Suppressor macrophage (primary cell): ENCODE measurements at places on chromosomes 3 and 15.

- DNase-seq: peak; percentile 41
These were observed 841 bp downstream of the POGLUT1 start for GRCh38 chr3:119469418-119470189.

GRCh38 chr3:129112308-129113052 lies 9.1 kb downstream of the RAB43 start:
- DNase-seq: peak; percentile 83

DNA sequence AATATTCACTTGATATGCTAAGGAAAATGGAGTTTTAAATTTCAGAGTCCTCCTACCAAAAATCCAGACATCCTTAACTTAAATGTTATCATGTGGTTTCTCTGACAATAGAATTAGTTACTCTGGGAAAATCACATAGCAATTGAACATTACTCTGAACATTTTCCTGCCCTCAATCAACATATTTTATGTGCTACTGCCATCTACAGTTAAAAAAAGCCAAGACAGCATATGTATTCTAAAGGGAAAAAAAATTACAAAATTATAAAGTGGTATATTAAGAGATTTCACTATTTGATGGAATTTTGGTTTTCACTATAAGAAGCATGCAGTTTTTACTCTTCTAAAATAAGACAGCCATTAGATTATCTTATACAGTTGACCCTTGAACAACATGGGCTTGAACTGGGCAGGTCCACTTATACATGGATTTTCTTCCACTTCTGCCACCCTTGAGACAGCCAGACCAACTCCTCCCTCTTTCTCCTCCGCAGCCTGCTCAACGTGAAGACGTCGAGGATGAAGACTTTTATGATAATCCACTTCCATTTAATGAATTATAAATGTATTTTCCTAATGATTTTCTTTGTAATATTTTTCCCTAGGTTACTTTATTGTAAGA lies 122.3 kb downstream of the ATP1B3 start:
- DNase-seq: no peak

DNA sequence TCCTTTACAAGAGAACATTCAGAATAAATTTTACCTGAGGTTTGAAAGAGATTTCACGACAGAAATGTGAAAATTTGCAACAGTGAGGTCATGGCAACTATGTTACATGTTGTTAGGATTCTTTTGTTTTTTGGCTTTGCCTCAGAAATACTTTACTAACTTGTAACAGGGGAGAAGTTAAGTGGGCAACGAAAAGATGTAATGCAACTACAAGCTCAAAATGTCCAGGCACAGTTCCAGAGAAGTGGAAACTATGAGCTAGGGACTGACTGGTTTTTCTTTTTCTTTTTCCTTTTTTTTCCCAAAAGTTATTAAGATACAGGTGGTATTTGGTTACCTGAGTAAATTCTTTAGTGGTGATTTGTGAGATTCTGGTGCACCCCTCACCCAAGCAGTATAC lies 111.5 kb upstream of the PPP2R3A start:
- DNase-seq: no peak

DNA sequence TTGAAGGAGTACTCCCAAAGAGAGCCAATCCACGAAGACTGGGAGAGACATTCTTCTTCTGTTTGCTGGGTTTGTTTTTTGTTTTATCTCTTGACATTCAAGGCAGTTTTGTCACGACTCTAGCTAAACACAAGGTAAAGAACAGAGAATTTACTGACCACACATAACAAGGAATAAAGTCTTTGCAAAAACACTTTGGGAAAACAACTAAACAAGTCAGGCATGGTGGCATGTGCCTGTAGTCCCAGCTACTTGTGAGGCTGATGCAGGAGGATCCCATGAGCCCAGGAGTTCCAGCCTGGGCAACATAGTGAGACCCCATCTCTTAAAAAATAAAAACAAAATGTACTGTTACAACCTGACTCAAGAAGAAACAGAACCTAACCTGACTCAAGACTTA lies 28.0 kb downstream of the TBC1D5 start:
- DNase-seq: no peak

DNA sequence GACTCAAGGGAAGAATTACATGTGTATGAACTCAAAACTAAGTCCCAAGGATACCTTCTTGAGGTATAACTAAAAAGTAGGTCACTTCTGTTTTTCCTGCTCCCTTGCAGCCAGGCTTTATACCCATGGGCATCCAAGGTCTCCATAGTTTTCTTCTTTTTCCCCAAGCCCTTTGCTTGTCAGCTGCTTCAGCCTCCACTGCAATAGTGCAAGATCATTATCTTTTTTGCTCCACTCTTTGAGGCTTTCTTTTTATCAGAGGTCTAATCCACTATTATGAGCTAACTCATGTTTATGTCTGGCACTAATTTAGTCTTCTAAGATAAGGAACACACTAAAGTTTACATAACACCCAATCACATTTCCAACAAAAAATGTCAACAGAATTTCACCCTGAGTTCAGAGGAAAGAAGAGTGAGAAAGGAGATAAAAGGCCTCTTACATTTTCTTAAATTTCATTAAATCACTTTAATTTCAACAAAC lies 121.2 kb upstream of the LSAMP start:
- DNase-seq: no peak

DNA sequence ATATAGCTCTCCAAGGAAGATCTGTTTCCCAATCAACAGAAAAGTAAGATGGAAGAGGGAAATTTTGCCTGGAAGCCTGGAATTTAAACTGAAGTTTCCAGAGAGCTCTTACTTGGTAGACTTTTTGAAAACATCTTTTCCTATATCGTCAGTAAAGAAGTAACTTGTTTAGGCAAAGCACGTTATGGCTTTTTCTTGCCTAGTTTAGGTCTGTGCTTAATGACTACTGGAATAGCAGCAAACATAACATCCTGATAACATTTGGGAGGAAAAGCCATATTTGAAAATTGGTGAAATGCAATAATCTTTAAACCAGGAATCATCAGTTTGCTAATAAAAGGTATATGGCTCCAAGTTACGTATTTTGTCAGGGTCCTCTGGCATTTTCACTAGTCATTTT lies 160.4 kb upstream of the CGNL1 start:
- DNase-seq: no peak

GRCh38 chr3:107430214-107430995 lies 53.2 kb downstream of the CCDC54 start:
- no peak for DNase-seq

DNA sequence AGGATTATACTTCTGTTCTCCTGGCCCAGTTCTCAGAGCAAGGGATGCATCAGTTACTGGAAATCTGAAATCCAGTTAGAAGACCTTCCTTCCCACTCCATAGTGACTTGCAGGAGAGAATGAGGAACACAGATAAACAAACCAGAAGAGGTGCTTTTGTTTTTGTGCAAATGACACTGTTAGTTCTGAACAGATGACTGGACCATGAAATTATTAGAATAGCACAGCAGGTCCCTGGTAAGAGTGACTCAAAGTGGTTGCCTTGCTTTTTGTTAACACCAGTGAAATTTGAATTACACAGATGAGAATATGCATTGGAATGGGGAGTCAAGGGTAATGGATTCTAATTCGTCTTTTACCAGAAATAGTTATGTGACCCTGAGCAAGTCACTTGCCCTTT lies 30.4 kb upstream of the LRIG1 start:
- no peak for DNase-seq

GRCh38 chr15:31402511-31403056 lies 75.9 kb downstream of the KLF13 start:
- no peak for DNase-seq

DNA sequence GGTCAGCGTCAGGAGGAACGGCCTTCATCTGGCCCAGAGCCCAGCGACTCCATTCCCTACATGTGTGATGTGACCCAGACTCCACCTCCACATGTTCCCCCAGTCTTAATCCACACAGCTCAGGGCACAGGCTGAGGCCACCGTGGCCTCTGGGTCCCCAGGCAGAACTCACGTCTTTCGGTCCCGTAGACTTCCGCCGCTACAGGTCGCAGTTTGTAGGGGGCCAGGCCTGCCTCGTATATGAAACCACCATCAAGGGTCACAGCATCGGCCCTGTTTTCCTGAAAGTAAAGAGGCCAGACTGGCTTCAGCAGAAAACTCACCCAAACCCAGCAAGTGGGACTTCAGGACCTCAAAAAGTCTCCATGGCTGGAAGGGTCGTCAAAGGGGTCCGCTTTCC lies 8.6 kb downstream of the LTF start:
- no peak for DNase-seq

DNA sequence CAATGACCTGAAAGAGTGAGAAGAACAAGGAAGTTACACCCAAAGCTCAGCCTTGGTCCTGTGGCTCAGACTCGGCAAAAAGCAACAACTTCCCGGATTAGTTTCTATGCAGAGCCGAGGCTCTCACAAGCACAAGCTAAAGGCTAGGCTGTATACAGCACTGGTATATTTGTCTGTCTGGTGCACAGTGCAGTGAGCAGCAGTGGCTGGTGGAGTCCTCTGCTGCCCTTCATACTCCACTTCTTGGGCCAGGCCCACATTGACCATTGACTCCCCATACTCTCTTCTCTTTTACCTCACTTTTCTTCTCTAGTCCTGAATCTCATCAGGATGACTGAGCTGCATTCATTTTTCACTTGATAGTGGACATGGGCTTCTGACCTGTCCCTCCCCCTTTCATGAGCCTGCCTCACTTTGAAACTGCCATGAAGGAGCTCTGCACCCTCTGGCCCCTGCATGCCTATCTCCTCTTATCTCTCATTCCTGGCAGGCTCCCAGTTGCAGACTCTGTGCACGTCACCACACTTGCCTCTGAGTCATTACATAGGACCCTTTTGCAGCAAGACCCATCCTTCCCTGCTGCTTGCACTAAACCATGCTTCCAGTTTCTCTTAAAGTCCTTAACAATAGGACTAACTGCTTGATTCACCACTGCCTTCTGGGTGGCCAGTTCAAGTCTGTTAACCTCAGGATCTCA lies 379.3 kb downstream of the NTRK3 start:
- peak; percentile 20 for DNase-seq

- no peak for DNase-seq
These were observed 278.6 kb upstream of the TLE3 start for GRCh38 chr15:70376031-70376928.

- DNase-seq: no peak
These were observed 201.2 kb downstream of the SATB1 start for GRCh38 chr3:18223974-18224373.

- peak; percentile 92 for DNase-seq
These were observed 18.9 kb downstream of the ILDR1 start for GRCh38 chr3:122003112-122003511.

DNA sequence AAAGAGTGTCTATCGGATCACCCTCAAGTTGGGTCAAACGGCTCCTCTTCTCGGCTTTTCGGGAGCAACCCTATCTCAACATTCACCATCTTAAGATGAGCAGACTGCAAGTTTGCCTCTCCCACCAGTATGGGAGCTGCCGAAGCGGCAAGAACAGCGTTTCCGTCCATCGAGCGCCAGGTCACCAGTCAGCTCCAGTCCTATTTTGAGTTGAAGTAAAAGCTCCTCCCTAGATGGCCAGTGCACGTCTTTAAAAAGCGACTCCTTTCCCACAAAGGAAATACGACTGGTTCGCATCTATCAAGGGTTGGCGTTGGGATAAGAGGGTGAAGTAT lies 369 bp upstream of the U2SURP start:
- DNase-seq: peak; percentile 83

GRCh38 chr15:101266034-101266433 lies 11.3 kb downstream of the SELENOS start:
- no peak for DNase-seq

DNA sequence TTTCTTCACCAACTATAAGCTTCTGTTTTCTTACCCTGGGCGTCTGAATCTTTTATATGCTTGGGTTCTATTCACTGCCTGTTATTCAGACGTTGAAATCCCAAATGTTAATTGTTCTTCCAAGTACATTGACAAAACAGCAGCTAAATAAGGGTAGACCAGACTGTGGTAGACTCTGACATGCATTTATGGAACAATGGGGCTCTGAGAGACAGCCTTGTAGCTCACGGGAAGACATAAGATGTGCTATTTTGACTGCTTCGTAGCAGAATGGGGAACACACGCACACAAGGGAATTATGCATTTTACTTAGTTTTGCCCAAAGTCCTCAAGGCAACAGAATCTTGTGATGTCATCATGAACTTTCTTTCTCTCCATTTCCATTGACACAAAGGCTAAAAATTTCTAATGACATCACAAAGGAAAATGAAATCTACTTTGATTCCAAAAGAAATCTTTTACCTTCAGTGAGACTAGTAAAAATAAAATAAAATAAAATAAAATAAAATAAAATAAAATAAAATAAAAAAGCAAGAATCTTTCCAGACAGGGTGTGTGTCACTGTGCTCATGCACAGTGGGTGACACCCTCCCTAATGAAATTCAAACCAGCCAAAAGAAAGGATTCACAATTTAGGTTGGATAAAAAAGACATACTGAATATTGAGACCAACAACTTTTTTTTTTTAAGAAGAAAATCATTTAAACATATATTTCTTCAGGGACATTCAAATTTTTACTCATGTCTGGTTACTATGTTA lies 346.6 kb downstream of the ZBTB20 start:
- DNase-seq: no peak

DNA sequence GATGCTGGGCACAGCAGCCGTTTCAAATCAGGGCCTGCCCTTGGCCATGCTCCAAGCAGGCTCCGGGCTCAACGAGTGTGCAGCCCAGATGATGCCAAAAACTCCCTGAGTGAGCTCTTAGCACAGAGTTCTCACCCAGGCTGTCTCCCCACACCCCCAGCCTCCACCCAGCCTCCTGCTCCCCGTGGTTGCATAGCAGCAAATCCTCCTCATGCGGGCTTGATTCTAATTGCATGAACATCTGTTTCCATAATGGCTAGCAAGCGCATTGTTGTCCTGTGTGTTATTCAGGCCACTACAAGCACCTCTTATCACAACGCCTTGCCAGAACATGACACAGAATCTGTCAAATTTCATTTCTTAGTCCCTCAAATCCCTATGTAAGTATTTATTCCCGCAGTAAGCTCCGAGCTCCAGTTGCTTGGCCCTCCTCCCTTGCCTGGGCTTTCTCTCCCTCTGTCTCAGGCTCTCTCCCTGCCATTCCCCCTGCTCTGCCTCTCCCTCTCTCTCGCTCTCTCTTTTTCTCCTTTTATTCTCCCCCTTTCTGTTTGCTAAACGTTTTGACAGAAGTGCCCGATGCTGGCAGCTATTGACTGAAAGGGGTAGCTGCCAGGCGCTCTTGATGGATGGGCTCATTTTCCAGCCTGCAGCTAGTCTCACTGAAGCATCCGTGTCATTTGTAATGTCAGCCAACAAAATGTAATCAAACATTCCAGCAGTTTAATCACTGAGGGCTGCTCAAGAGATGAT lies 306.5 kb downstream of the IL20RB start:
- no peak for DNase-seq

DNA sequence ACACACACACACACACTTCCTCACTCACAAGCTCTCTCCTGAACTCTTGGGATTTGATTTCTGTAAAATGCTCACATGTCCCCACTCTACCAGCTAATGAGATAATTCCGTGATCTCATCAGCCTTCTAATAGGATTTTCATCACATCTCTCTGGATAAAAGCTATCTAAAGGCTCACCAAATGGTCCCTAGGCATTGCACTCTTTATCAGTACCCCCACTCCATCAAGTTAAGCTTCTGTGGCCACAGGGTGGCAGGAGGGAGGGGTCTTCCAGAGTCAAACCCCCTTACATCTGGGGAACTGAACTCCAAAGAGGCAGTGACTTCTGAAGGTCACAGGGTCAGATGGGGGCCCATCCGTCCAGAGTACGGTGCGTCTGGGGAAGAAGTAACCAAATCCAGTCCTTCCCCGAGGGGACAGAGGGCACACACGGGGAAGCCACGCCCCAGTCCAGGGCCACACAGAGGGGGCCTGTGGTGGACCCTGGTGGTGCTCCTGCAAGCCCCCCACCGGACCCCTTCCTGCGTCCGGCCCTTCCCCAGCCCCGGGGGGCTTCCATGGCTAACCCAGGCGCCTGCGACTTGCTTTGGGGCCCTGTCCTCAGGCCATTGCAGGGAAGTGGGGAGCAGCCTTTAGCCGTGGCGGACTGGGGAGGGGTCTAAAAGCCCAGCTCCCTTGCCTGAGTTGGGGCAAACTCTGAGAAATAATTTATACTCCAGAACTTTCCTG lies 25.5 kb downstream of the CPN2 start:
- no peak for DNase-seq
